ENCODE measurements at places on chromosomes 11 and 22.

DNA sequence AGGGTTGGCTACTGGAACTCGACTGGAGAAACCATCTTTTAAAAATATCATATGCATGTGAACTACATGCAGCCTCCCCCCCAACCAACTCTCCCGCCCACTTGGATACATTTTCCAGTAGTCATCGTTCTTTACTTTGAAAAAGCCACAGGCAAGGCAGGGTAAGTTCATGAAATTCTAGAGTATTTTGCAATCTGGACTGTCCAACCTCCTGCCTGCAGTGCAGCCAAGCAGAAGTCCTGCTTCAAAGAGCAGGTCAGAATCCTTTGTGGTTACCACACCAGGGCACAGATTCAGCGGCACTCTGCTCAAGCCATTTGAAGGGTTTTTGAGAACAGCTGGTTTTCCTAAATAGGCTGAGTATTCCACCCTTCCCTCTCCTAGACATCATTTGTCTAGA lies 12.1 kb downstream of the ELF5 start:
- DNase-seq = peak; percentile 92

DNA sequence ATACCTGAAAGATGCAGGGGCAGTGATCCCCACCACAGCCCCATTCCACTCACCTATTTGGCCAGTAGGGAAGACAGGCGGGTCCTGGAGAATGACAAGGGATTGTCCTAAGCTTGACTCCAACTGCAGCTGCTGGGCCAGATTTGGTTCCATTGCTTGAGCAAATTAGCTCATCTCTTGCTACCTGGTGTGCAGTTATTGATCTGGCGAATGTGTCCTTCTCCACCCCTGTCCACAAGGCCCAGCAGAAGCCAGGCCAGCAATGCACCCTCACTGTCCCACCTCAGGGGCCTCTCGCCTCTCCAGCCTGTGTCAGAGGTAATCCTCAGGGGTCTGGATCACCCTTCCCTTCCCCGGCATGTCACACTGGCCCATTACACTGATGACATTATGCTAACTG lies 23.3 kb downstream of the TSPAN32 start:
- DNase-seq = no peak

DNA sequence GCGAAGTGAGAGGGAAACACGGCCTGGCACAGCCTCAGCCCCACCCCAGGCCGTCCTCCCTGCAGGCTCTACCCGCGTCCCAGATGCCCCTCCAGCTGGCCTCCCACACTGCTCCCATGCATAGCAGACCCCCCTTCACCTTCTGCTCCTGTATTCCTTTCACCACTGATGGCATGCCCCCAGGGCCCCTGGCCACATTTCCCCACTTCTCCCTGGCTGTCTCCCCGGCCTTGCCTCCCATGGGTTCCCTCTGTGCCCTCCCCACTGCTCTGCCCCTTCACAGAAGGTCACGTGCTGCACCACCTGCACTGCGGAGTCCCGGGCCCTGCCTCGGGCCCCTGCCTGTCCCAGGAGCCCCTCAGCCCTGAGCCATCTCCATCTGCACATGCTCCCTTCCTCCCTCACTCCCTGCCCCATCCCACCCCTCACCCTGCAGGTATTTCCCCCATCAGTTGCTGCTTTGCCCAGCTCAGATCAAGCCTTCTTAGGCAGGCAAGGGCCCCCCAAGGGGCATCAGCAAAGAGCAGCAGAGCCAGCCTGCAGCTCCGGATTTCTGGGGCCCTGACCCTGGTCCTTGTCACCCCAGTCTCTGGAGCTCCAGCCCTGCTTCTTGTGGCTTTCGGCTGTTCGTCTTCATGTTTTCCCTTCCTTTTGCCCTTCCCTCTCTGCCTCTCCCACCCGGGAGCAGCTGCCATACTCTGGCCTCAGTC lies 46.4 kb downstream of the GAB4 start:
- DNase-seq = no peak

DNA sequence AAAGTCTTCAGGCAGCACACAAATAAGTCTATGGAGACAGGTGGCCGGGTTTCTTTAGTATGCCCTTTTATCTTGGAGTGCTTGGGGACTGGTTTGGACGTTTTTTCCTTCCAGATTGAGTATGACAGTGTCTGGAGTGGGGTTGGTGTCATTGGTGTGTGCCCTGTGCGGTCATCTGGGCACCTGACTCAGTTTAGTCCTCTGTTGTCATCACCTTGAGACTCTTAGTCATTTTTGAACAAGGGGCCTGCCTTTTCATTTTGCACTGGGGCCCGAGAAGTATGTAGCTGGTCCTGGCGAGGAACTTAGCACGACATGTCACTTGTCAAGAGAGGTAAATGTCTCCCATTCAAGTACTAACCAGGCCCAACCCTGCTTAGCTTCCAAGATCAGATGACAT lies 27.2 kb upstream of the MYO18B start:
- DNase-seq = no peak

DNA sequence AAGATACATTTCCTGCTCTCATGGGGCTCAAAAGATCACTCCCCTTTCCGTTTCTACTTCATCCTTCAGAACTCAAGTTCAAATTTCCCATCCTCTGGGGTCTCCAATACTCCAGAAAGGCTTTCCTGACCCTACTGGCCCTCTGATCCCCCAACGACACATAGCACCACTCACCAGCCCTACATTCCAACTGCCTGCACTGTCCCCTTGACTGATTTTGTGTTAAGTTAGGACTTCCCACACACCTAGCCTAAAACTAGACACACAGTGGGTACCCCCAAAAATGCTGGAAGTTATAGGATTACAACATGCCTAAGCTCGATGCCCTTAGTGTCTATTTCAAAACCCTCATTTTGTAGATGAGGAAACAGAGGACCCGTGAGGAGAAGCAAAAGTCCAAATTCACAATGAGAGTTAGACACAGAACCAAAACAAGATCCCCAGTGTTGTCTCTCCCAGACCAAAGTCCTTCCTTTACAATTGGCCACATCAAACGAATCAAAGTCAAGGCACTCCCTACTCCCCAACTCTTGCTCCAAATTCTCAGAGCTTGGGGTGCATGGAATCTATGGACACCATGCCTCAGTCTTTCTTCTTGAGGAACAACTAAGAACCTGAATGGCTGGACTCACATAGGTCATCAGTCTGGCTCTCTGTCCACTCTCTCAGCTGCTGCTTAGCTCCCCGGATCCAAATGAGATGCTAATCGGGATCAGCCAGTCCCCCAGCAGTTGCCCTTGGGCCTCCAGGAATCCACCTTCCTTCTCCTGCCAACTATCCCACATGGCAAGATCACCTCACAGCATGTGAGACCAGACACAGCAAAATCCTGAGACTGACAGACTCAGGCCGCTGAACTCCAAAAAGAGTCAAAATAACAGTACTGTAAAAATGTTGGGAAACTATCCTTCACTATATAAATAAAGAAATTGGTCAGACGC lies 1.7 kb downstream of the CLPB start:
- DNase-seq = peak; percentile 12

DNA sequence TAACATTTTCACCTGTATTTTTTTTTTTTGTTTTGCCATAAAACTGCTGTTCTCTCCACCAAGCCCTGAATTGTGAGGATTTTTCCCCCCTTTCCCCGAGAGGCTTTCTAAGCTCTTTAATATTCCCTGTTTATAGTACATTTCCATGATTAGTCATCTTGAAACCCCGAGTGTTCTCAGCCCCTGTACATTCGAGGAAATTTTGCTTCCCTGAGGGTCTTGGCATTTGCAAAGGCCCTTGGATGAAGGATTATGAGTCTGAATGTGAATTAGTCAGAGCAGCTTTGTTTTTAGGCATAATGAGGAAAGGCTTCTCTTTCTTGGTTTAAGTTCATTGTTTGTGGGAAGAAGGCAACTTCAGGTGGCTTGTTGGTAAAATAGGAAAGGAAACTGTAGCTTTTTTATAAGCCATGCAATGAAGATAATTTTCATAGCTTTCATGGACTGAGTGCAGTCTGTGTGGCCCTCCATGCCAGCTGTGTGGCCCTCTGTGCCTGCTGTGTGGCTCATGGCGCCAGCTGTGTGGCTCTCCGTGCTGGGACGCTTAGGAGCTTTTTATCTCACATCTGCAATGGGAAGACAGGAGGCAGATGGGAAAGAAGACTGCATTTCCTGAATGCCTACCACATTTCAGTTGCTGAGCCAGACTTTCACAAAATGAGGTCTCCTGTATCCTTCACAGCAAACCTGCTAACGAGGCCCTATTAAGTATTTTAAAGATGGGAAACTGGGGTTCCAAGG lies 129.0 kb downstream of the TEAD1 start:
- peak; percentile 60 for DNase-seq

GRCh38 chr22:26763633-26764361 lies 106.4 kb downstream of the MIAT start:
- DNase-seq = peak; percentile 57

DNA sequence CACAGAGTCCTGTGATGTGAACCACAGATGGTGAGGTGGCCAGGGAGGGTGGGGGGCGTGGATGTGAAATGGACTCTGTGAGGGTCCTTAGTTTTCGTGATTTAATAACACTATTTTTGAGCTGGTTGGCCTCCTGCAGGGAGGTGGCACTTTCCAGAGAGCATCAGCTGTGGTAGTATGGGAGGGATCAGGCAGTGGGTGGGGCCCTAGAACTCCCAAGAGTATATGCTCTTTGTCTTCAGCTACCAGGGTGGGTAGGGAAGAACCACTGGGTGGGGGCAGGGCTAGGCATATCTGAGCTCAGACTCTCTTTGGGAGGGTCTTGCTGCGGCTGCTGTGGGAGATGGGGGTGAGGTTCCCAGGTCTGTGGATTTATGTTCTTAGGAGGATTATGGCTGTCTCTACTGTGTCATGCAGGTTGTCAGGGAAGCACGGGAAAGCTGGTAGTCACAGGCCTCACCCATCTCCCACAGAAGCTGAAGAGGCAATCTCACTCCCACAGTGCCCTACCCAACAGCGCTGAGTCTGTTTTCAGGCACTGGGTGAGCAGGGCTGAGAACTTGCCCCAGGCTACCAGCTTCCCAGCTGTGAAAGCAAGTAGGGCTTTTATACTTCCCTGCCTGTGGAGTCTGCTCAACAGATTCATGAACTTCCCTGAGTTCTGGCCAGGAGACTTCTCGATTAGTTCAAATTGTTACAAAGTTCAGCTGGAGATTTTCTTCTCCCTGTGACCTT lies 47.9 kb upstream of the SNX19 start:
- DNase-seq = no peak

- DNase-seq = peak; percentile 85
Observed at GRCh38 chr22:22061085-22062077, 78.8 kb upstream of the TOP3B start.

GRCh38 chr11:61054513-61054912 lies 47.8 kb upstream of the CD5 start:
- no peak for DNase-seq

GRCh38 chr11:102064316-102064715 lies 17.1 kb downstream of the CFAP300 start:
- no peak for DNase-seq

DNA sequence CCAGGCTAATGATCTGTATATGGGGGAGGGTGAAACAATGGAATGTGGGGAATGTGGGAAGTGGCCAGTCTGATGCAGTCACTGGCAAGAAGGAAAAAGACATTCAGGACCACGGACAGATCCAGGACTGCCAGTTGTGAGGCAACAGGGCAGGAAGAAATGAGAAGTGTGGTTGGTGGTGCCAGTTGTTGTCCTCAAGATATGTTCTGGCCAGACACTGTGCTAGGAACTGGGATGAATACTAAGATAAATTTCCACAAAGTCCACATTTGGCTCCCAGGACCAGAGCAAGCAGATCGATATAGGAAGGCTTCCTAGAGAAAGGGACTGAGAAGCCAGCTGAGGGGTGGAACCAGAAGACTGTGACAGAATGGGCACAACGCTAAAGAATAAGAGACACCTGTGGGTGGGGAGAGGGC lies 6.8 kb upstream of the TPBGL start:
- peak; percentile 71 for DNase-seq

DNA sequence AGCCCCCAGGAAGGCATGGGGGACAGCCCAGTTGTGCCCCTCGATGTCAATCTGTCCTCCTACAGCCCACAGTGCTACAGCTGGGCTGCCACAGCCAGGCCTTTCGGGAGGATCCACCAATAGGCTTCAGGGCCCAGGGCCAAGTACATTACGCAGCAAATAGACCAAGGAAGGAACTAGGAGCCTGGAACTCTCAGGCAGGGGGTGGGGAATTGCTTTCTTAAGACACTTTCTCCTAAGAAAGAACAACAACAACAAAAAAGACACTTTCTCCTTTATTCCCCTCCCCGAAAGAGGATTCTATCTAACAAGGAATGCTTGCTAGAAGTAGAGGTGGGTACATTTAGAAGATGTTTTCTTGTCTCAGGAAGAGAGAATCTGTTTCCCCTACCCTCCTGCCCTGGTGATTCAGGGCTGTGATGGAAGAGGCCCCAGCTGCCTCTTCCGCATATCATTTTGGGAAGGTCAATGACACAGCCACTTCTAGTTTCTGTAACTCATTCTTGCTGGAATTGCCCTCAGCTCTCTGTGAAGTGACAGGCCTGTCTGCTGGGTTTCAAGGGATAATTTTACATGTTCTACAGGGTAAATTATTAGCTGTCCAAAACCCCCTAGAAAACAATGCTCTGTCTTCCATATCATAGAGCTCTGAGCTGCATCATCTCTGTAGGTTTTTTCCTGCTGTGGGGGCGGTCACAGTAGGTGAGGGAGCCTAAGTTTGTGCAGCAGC lies 6.0 kb upstream of the MALAT1 start:
- peak; percentile 95 for DNase-seq

GRCh38 chr11:109089144-109089543 lies 332.8 kb upstream of the C11orf87 start:
- no peak for DNase-seq

GRCh38 chr11:64605244-64605560 lies 14.2 kb downstream of the SLC22A12 start:
- DNase-seq = no peak

- no peak for DNase-seq
Observed at GRCh38 chr22:29945435-29945834, 62.5 kb downstream of the MTMR3 start.

DNA sequence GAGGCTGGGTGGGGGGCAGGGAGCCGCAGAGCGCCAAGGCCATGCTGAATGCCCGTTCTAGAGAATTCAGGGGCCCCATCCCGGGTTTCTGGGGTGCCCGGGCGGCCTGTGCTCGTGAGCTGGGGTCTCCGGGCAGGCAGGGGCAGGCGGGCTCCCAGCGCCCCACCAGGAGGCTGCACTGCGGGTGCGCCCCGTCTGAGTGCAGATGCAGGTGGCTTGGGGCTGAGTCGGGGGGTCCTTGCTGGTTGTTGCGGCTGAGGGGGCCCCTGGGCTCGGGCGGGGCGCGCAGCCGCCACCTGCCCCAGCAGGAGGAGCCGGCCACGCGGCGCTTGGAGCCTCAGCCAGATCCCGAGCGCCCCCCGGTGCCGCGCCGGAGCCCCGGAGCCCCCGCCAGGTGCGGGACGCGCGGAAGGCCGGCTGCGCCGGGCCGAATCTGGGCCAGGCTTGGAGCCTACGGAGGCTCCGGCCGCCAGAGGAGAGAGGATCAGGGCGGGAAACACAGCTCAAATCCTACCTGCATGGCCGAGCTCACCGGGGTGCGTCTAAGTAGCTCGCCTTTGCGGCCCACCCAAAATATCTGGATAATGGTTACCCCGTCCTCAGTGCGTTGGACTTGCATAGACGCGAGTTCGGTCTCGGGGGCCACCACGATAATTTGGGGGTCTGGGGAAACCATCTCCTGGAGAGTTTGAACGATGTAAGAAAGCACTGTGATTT lies 590 bp upstream of the IGF2 start:
- no peak for DNase-seq
